ENCODE measurements at places on chromosomes 5 and 9.

DNA sequence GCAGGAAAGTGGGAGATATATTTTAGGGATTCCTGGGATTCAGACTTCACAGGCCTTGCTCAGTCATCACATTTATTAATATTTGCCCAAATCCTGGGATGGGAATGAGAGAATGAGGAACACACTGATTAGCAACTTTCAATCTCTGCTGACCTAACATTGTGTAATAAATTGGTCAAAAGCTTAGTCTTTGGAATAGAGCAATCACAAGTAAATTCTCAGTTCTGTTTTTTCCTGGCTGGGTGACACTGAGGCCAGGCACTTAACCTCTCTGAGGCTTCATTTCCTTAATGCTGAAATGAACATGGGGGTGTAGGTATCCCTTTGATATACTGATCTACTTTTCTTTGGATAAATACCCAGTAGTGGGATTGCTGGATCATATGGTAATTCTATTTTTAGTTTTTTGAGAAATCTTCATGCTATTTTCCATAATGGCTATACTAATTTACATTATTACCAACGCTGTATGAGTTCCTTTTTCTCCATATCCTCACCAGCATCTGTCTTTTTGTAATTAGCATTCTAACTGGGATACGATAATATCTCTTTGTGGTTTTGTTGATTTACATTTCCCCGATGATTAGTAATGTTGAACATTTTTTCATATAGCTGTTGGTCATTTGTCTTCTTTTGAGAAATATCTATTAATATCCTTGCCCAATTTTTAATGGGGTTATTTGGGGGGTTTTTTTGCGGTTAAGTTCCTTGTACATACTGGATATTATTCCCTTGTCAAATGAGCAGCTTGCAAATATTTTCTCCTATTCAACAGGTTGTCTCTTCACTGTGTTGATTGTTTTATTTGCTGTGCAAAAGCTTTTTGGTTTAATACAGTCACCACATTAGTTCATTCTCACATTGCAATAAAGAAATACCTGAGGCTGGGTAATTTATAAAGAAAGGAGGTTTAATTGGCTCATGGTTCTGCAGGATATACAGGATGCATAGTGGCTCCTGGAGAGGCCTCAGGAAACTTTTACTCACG is 36.8 kb upstream of the NIPBL start:
- no peak for DNase-seq

- no peak for DNase-seq
Observed at GRCh38 chr9:134724202-134724911, 82.8 kb downstream of the COL5A1 start.

- DNase-seq: no peak
Observed at GRCh38 chr9:135648494-135649410, 9.4 kb upstream of the GLT6D1 start.

DNA sequence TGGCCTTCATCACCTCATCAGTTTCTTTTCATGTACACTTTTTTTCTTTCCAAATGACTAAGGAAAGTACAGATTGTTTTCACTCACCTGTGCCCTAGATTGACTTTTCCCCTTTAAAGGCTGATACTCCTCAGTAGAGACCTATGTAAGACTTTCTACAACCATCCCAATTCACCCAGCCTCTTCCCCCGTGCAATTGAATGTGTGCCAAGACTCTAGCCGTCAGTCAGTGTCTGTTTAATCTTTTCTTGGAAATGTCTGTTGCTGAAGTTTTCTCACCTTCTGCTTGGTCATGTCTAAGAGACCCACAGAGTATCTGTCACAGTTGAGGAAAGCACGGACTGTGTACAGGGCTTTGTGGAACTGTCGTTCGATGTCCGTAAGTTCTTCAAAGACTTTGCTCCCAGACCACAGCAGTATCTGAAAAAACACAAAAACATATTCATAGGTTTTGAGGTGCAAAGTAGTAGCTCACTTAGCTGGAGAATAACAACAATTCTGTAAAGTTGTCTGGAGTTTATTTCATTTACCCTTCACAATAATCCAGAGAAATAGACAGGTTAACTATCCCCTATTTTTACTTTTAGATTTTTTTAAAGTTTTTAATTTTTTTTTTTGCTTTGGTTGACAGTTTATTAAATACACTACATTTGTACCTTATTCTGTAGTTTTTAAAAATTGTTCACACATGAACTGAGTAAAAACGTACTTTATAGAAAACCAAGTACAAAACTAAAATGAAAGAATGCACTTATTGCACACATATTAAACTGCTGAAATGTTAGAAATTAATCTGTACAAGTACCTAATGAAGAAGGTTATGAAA is 13.6 kb downstream of the PDE6A start:
- no peak for DNase-seq

- no peak for DNase-seq
Observed at GRCh38 chr5:2357309-2357708, 394.2 kb downstream of the IRX2 start.

DNA sequence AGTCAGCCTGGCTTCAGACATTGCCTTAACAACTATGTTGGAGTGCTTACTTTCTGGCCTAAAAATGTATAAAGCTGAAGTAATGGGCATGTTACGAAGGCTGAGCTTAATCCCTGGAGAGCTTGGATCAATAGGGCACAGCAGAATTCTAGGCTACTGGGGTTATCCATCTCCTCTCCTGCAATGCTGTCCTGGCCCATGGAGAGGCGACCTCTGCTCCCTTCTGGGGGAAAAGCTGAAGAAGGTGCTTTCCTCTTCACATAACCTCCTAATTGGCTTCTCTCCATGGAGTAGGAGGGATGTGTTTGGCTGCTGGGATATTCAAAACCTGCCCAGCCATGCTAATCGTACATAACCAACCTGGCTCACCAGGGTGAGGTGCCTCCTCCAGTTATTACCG is 403.5 kb downstream of the DMRT2 start:
- no peak for DNase-seq
